ENCODE measurements at places on chromosomes 3 and 15.
A peak's percentile ranks its signal among the peaks of the same experiment; 100 is the strongest.

- no peak for DNase-seq
Observed at GRCh38 chr15:76286271-76286879, 24.9 kb downstream of the ETFA start.

DNA sequence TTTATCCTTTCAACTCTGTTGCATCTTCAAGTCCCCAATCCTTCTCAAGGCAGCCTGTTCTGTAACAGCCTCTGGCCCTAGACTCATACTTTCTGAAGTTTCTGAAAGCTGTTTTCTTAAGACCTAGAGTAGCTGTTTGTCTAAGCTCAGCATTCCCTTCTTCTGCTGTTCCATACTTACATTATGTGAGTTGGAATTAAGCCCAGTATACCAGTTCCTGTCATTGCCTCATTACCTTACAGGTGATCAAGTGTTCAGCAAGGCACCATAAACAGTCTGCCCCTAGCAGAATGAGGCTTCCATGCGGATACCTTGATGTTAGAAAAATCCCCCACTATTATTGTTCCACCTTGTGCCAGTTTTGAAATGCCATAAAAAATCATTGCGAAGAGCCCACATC, 180.6 kb downstream of the PLCL2 start:
- DNase-seq, result no peak

GRCh38 chr15:48644827-48645557, 517 bp downstream of the FBN1 start:
- no peak for DNase-seq

DNA sequence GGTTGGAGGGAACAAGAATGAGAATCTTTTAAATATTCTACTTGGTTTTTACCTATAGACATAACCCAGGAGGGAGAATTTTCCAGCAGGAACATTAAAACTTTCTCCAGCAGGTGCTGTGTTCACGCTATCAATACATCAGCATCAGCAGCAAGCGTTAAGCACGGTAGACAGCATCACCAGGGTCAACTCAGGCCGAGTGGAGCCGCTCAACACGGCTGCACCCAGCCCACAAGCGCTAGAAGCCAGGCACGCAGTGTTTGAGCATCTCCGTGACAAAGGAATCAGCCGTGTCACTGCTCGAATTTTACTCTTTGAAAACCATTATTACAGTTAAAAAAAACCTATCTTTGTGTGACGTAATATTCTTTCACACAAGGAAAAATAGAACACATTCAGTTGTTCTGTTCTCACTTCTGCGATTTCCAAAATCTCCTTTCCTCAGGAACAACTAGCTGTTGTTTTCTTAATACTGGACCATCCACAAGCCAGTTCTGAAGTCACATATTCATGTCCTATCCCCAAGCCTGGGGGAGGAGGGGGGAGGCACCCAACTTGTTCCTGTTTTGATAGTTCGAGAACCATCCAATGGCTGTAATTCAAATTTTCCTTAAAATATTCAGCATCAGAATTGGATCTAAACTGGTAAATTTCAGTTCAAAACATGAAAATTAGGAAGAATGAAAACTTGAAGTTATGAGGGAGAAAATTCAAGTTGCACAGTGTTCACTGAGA, 77.9 kb downstream of the ADAMTS17 start:
- no peak for DNase-seq

GRCh38 chr3:111728566-111728935, 130.5 kb upstream of the PHLDB2 start:
- DNase-seq, result no peak

DNA sequence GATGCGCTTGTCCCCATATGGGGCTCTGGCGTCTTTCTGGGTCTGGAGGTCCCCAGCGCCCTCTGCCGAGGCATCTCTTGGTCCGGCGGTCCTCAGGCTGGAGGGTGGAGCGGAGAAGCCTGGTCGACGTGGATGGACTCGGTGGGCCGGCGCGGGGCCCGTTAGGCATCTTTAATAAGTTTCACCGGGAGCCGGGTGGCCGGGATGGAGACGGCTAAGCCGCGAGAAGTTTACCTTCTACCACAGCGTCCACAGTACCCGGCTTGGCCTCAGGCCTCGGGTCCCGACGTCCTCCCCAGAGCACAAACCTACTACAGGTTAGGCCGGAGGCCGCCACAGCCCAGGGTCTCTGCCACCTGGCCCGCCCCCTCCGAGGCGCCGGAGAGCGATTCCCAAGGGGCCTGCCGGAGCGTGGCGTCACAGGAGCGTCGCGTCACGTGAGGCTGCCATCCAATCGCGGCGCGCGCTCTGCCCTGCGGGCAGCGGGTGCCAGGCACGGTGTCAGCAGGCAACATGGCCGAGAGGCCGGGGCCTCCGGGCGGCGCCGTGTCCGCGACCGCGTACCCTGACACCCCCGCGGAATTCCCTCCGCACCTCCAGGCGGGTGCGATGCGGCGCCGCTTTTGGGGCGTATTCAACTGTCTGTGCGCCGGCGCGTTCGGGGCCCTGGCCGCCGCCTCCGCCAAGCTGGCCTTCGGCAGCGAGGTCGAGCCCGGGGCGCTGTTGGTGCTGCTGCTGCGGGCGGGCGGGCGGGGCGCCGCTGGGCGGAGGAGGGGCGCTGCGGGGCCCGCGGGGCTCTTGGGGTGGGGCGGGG, at the start of gene TMEM42:
TSS of gene TMEM42 (plus strand) at position 501 of the 814 bp plus-strand sequence. CDS start at position 514, 13 bp downstream.
- DNase-seq, result peak; percentile 68

DNA sequence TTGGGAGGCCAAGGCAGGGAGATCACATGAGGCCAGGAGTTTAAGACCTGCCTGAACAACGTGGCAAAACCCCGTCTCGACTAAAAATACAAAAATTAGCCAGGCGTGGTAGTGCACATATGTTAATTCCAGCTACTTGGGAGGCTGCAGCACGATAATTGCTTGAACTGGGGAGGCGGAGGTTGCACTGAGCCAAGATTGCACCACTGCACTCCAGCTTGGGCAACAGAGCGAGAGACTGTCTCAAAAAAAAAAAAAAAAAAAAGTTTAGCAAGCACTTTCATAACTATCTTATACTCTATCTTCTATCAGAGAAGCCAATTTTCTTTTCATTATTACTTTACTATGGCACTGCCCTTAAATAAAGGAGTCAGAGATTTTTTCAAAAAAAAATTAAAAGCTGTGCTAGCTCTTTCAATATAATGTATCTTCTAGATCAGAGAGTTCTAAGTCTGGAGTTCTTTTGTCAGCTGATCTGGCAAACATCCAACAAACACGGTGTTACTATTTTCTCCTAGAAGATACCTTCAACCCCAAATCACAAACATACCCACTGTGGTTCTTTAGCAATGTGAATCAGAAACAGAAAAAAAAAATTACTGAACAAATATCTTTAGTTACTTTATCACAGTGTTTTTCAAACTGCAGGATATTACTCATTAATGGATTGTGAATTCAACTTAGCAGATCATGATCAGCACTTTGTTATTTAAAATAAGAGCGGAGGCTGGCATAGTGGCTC, 3.0 kb downstream of the ZNF770 start:
- no peak for DNase-seq

GRCh38 chr3:14231145-14231990, 52.8 kb downstream of the LSM3 start:
- DNase-seq, result no peak

DNA sequence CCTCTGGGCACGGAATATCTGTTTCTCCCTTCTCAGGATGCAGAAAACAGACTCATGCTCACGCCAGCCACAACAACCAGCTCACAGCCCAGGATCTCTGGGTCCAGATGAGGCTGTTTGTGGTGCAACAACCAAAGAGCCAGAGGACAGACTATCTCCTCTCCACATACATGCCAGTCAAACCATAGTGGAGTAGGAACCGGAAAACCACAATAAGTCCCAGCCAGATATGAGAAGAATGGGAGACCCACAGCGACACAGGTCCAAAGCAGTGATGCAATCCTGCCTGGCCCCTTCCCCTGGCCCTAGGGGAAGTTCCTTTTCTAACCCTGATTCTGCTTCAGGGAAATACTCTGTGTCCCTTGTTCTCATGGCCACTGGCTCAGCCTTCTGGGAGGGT, 27.6 kb downstream of the MEX3B start:
- no peak for DNase-seq

- no peak for DNase-seq
Observed at GRCh38 chr3:125605756-125606155, 10.5 kb upstream of the OSBPL11 start.

DNA sequence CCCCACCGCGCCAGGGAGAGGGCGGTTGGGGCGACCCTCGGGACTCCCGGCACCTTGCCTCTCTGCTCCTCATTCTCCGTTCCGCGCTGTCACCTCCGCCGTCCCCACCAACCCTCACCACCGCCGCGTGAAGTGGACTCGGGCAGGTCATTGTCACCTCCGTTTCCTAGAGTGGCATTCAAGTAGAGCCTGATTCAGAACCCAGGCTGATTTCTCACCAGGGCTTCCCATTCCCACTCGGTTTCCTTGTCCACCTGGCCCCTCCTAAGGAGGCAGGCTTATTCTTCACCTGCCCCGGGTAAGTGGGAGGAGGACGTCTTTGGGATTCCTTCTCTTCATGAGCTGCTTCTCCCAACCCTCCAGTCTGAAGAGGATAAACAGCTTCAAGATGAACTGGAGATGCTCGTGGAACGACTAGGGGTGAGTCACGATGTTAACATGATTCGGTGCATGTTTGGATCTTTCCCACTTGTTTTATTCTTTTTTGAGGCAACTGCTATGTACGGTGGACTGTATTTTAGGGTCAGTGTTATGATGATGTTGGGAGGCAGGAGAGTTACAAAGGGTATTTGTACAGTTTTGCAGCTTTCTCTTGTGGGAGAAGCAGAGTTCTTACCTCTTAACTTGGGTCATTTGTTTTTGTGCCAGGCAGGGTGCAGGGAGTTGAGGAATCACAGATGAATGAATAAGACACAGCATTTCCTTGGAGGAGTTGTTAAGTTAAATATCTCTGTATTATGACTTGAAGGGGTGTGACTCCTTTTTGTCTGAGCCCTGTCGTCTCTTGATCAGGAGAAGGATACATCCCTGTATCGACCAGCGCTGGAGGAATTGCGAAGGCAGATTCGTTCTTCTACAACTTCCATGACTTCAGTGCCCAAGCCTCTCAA, 692 bp downstream of the PSMD2 start:
- DNase-seq, result no peak

DNA sequence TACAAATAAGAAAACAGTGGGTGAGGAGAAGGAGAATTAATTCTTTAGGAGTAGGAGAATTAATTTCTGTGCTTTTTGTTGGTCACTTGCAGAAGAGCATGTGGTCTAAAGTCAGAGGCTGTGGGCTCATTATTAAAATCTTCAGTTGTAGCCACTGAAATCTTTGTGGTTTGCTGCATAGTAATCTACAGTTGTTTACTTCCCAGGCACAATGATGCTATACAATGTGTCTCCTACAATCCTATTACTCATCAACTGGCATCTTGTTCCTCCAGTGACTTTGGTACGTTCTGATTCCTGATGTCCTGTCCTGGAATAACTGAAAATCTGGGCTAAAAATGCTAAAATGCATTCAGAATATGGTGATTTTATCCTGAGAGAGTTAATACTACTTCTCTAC, 21.0 kb downstream of the IFT122 start:
- DNase-seq, result no peak

- DNase-seq, result no peak
Observed at GRCh38 chr3:61460636-61461035, 100.7 kb upstream of the PTPRG start.

DNA sequence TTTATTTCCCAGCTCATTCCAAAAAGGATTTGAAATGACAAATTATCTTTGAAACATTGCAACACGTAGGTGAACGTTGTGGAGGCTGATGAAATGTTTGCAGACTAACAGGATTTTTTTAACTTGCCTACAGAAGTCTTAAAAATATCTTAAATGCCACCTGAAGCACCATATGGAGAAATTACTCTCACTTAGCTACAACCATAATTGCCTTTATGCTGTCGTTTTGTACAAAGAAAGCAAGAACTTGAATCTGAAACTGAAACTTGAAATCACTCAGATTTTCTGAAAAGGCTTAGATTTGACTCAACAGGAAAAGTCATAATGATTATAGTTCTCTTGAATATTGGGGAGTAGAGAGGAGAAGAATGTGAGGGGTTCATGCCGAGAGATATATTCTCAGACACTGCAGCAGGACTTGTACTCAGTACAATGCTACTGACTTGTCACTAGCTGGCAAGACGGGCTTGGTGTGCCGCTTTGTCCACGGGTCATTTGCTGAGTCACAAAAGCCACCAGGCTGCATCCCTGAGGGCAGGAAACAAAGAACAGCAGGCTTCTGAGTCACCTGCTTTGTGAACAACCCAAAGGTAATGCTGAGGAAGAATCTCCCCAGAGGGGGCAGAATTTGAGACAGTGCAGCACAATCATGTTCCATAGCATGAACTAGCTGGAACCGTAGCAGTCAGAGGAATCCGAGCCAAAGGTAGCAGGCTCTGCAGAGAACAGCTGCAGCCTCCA, 7.1 kb upstream of the FMN1 start:
- no peak for DNase-seq
